ENCODE measurements at places on chromosomes 3 and 15.

GRCh38 chr3:44387404-44387803 is 48.8 kb downstream of the TCAIM start:
- DNase-seq, result no peak

- DNase-seq, result no peak
Measured at GRCh38 chr15:100346866-100347512, 5.2 kb upstream of the ADAMTS17 start.

DNA sequence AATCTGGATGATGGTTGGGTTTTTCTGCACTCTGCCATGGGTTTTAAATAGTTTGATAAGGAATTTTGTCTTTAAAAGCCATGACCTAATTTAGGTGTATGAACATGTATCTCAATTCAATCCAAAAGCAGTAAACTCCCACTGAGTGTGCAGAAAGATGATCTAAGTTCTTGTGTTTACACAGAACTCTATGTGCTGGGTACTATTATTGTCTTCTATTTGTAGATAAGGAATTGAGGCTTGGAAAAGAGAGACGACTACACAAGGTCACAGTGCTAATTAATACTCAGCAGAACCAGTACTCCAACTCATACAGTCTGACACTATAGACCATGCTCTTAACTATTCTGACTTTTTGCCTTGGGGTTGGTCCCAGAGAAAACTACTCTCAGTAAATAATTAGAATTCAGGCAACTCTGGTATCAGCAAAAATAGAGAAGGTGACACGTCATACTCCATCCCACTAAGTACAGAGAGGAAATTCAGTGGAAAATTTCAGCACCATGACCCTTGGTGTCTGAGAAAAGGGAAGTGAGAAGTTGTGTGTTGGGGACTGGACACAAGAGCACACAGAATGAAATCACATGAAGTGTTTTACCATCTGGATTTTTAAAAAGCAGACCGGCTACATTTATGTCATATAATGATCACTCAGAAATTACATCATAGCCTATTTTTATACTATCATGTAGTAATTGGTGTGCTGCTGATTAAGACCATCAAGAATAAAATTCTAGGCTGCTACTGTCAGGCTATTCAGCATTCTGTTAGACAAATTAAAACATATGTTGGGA is 18.3 kb upstream of the MYH15 start:
- DNase-seq, result peak; percentile 9

- DNase-seq, result no peak
Measured at GRCh38 chr3:107882881-107883280, 207.9 kb downstream of the CD47 start.

DNA sequence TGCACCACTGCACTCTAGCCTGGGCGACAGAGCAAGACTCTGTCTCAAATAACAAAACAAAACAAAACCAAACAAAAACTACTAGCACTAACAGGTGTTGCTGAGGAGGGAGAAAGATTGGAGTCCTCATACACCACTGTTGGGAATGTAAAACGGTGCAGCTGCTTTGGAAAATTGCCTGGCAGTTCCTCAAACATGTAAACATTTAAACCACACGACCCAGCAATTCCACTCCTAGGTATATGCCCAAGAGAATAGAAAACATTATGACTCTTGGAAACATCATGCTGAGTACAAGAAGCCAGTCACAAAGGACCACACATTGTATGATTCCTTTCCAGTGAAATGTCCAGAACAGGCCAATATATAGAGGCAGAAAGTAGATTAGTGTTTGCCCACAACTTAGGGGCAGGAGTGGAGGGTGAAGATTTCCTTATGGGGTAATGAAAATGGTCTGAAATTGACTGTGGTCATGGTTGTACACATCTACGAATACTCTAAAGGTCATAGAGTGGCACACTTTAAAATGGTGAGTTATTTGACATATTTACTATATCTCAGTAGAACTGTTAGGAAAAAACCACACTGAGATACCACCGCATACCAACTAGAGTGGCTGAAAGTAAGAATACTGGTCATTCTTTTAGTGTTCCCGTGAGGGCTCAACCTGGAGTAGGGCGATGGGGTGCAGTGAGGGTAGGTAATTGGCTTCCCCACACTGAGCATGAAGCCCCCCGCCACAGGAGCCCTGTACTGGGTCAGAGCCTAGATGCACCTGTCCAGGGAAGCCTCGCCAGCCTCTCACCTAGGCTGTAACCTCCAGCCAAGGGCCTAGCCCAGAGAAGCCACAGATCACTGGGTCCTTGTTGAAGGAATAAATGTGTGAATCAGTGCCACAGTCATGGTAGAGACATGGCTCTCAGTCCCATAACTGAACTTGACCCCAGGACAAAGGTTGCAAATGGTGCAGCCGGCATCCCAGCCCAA is 131.1 kb downstream of the NUP210 start:
- DNase-seq, result no peak

Measured in GM12891 (cell line).